ENCODE measurements at places on chromosomes 1 and 21.

GRCh38 chr1:173580658-173581057 is 22.2 kb downstream of the SLC9C2 start:
- DNase-seq: no peak

DNA sequence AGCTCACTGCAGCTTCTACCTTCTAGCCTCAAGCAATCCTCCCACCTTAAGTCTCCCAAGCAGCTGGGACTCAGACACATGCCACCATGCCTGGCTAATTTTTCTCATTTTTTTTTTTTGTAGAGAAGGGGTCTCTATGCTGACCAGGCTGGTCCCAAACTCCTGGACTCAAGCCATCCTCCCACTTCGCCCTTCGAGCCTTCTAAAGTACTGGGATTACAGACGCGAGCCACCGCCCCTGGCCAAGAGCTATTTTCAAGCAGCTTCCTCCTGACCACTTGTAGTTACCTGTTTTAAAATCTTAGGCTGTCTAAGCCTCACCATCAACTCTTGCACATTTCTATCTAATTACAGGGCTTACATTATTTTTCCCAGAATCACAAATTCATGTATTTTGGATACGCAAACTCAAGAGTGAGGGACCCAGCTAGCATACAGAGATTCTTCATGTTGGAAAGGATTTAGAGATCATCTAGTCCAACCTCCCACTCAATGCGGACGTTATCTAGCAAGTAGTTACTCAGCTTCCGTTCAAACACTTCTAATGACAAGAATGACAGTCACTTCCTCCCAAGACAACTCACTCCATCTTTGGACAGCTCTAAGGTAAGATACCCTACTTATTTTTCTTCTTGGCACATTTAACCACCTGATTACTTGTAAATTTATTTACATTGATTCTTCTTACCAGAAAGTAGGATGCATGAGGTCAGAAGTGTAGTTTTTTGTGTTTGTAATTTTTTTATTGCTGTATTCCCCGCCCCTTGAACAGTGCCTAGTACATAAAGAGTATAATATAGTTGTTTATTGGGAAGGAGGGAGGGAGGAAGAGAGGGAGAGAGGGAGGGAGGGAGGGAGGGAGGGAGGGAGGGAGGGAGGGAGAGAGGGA is 65.4 kb downstream of the LUZP1 start:
- no peak for DNase-seq

GRCh38 chr21:34530261-34530660 is 18.3 kb upstream of the KCNE1 start:
- no peak for DNase-seq

DNA sequence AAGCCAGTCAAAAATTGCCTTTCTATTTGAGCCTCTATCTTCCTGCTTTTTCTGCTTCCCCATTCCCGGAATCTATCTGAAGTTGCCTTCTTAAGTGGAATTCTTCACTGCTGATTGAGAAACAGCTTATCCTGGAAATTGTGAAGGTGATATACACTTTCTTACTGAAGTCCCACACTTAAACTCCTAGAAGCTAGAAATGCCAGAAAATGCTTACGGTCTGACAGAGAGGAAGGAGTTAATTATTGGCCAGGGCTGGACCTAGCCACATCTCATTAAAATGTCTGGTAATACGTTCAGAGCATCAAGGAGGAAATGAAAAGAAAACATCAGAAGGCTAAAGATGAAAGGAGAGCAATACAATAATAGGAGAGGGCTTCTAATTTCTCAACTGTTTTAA is 292.5 kb upstream of the SNX7 start:
- no peak for DNase-seq

- no peak for DNase-seq
Observed at GRCh38 chr1:31701091-31701736, 2.6 kb downstream of the COL16A1 start.

GRCh38 chr1:205108464-205108863 is 13.3 kb downstream of the RBBP5 start:
- DNase-seq: no peak

- no peak for DNase-seq
Observed at GRCh38 chr1:238488401-238488800, 597.7 kb upstream of the ZP4 start.

- no peak for DNase-seq
Observed at GRCh38 chr1:205420938-205421337, 918 bp downstream of the LEMD1 start.

DNA sequence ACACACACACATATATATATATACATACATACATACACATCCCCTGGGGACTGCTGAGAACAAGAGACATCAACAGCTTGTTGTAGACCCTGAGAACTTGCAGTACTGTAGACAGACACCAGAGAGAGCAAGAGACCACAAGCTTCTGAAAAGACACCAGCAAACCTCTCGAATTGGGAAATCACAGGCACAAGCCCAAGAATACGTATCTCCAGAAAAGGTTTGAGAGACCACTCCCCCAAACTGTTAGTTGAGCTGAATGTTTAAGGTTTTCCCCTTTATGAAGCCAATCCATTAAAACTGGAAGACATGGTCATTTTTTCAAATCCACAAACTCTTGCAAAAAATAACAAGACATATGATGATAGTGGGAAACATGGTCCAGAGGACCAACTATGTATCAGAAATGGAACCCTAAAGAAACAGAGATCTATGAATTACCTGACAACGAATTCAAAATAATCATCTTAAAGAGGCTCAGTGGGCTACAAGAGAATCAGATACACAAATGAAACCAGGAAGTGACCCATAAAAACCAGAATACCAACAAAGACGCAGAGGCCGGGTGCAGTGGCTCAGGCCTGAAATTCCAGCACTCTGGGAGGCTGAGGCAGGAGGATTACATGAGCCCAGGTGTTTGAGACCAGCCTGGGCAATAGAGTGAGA is 45.1 kb downstream of the SLC2A1 start:
- no peak for DNase-seq

- DNase-seq: no peak
Observed at GRCh38 chr21:14988760-14989159, 76.0 kb downstream of the NRIP1 start.

GRCh38 chr1:107175102-107175909 is 34.5 kb downstream of the NTNG1 start:
- DNase-seq: no peak

- DNase-seq: no peak
Observed at GRCh38 chr1:167584581-167584980, 31.0 kb upstream of the CREG1 start.

DNA sequence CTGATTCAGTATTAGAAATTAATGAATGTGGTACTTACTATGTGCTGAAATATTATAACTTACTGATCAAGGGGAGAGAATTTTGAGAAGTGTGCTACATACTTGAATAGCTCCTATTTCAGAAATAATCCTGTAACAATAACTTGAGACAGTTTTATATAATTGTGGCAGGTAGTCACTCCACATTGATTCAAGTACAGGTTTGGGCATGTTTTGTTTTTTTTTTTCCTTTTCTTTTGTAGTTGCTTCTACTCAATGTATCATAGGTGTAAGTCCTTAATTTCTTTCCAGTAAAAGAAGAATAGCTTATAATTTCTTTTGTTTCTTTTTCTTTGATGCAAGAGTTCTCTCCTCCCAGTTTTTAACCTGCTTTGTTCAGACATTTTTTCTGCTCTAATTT is 86.1 kb upstream of the ADGRL2 start:
- DNase-seq: no peak

DNA sequence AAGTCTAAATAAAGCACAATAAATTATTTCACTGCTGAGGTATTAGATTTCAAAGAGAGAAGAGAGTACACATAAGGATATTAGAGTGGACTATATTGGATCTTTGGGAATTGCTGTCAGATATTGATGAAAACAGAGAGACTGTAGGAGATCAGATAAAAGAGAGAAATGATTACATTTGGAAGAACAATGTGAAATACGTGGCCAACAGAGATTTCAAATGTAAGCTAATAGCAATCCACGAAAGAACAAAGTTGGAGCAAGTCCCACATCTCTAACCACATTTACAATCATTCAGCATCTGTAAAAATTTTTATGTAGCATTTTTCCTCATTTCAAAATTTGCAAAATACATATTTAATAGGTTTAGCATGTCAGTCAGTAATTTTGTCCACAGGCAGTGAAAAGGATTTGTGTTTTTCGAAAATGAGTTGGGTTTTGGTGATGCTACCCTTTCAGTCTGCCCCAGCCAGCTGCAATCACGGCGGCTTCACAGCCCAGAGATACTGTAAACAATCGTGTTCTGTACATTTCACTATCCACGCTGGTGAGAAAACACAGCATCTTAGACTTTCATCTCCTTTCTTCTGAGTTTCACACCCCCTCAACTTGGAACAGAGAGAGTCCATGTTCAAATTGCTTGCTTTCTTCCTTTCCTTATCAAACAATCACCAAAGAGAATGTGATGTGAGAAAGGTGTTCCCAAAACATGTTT is 209.1 kb upstream of the LYPLAL1 start:
- no peak for DNase-seq

DNA sequence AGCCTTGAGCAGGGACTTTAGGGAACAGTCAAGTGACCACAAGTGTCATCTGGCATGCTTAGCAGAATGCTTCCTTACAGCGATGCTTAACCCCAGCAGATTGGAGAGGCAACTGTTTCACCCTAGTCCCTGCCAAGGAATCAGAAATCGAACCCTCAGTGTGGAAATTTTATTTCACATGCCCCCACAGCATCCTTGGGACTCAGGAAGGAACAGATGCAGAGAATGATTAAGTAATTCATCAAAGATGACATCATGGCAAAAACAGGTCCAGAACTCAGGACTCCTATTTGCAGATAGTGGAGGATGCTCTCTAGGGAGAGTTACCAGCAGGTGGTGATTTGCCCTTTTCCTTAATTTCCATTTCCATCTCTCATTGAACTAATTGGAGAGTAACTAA is 333.0 kb upstream of the KAZN start:
- DNase-seq: no peak

DNA sequence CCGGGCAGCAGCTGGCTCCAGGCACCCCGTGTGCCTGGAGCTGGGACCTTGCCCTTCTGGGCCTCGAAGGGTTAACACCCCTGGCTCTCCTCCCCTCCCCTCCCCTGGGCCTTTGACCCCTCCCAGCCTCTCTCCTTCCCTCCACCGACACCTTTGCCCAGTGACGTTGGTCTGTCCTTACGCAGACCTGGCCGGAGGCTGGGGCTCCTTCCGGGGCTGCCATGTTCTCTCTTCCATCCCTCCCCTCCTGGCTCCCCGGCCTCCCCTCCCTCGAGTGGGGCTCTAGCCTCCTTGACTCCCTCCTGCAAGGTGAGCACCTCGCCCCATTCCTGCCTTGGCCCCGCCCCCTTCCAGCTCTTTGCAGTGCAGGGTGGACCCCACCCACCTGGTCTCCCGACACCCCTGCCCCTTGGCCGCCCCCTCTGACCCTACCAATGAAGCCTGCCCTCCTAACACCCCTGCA is at the start of gene TMEM82:
Gene TMEM82 (plus strand): TSS at position 161 of the 463 bp plus-strand sequence. CDS start 61 bp downstream, at position 222.
- DNase-seq: no peak

GRCh38 chr1:101996825-101997465 is at the start of gene OLFM3:
Gene OLFM3 (minus strand): TSS chr1:101996926.
- no peak for DNase-seq

GRCh38 chr1:46131093-46131492 is 1.3 kb downstream of the PIK3R3 start:
- no peak for DNase-seq

DNA sequence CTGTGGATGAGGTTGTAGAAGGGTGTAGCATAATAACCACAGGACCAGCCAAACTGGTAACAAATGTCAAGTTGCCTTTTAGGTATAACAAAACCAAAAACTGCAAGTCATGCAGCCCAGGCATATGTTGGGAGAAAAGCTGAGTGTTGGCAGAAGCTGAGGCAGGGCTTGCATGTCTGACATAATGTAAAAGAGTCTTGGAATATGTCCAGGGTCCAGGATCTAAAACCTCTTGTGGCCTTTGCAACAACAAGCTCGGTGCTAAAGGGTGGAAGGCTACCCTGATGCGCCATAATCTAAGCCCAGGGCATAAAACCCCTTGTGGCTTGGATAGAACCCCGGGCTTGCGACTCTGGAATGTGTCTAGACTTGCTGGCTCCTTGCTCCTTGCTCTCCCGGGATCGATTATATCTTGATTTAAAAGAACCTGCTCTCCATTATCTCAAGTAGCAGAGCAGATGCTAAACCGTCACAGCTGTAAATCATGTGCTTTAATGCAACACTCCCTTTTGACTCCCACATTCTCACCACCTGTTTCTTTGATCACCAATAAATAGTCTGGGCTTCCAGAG is 26.5 kb upstream of the SLC35A3 start:
- DNase-seq: no peak

DNA sequence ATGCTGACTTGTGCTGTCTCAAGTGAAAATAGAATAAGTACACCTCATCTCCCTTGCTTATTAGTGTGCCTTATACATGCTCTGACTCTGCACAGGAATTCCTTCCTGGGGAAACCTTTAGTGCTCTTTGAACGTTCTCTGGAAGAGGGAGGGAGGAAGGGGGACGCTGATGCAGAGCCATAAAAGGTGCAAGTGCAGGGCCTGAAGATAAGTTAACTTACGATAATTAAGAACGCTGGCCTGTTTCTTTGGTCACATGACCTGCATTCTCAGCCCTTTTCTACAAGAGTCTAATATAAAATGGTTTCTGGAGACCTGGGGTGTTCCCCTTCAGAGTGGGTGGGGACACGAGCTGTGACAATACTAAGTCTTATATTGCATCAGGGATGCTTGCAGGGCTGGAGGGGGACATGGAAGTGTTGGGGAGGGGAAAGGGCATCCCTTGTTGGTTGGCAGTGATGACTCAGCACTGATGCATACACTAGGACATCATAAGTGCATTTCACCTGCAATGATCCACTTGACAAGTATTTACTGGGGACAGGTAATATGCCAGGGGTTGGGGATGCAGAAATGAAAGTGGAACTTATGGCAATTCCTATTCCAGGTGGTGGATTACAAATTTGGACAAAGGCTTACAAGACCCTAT is 26.3 kb upstream of the KIAA0040 start:
- no peak for DNase-seq

GRCh38 chr1:161172776-161173376 is 4.4 kb downstream of the B4GALT3 start:
- no peak for DNase-seq

DNA sequence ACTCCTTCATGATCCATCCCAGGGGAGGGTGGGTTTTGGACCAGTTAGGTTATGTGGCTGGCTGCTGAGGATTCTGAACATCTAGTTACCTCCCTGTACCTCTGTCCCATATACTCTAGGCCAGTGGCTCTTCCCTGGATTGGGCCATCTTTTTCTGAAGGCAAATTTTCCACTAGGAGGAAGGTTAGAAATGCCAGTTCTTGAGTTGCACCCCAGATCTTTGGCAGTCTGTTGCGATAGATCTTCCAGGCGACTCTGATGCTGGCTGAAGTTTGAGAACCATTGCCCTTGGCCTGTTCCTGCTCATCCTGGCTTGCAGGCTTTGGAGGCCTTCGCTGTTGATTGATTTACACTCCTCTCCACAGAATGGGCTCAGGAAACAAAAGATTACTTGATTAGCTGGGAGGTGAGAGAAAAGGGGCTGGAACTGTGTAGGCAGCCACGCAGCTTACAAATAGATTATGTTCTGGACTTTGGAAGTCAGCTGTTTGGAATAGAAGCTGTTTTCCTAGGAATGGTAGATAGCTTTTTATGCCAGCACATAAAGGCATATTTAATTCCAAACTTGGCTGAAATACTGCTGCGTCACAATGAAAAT is 110.1 kb downstream of the MRPS6 start:
- DNase-seq: no peak

- DNase-seq: no peak
Observed at GRCh38 chr1:109622895-109623294, 3.3 kb downstream of the AMPD2 start.
